ENCODE measurements at places on chromosomes 1 and 21. TPM values are rescaled to one million over a fixed set of nuclear protein-coding genes. Genes with fewer than 3 reads are reported as not detected.

Gene SLC30A10
- total RNA-seq: not detected

Gene WNT3A
- total RNA-seq: not detected

GRCh38 chr1:33815061-33815460 is 48.8 kb upstream of the HMGB4 start:
- no peak overlapping the region for H3K27ac ChIP-seq
- no peaks in the 10 kb centered on the region for H3K4me1 ChIP-seq
- H3K36me3 ChIP-seq: no peaks in the 10 kb centered on the region
- H3K4me3 ChIP-seq: no peak overlapping the region
- DNase-seq: no peak

- no peaks in the 10 kb centered on the region for H3K36me3 ChIP-seq
- no peak for DNase-seq
- no peaks in the 10 kb centered on the region for H3K4me1 ChIP-seq
- no peak overlapping the region for H3K27ac ChIP-seq
- no peak overlapping the region for H3K4me3 ChIP-seq
These were observed 27.9 kb upstream of the C1orf87 start for GRCh38 chr1:60101516-60101915.

DNA sequence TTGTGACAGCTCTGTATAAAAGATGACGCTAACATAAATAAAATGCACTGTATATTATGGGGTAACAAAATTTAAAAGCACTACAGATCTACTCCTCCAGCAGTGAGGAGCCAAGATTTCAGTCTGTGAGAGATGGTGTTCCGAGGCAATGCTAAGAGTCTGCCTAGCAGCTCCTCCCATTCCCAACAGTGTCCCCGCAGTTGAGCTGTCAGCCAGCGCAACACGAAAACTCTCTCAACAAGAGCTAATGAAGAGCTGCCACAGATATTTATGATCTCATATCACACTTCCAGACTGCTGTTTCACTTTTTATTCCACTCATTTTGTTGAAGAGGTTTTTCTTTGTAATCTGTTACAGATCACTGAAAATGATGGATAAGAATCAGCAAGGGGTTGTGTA is 53.9 kb upstream of the ESRRG start:
- H3K36me3 ChIP-seq: no peaks in the 10 kb centered on the region
- no peak overlapping the region for H3K4me3 ChIP-seq
- DNase-seq: no peak
- no peaks in the 10 kb centered on the region for H3K27me3 ChIP-seq
- H3K27ac ChIP-seq: no peak overlapping the region

GRCh38 chr1:175841738-175842187 is 98.4 kb upstream of the TNR start:
- no peak overlapping the region for H3K4me3 ChIP-seq
- no peaks in the 10 kb centered on the region for H3K36me3 ChIP-seq
- no peak for DNase-seq
- H3K4me1 ChIP-seq: no peaks in the 10 kb centered on the region

DNA sequence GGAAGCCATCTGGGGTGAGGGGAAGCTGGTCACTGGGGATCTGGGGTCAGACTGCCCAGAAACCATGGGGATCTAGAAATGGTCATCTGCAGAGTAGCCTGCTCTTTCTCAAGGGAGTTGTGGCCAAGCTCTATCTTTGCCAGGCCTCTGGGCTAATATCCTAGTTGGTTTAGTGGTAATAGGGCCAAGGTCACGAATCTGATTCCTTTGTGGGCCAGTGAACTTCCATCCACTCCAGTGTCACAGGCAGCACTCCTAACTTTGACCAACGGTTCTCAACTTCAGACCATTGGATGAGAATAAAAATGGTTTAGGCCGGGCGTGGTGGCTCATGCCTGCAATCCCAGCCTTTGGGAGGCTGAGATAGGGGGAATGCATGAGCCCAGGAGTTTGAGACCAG is 28.1 kb upstream of the PPP2R5A start:
- no peak overlapping the region for H3K4me3 ChIP-seq
- peaks cover 77% of the 10 kb centered on the region for H3K4me1 ChIP-seq
- peak overlapping the region; percentile 83 for H3K27ac ChIP-seq

Gene AGO1
- 39.0 TPM for total RNA-seq

Gene SPRR2B
- total RNA-seq: not detected

GRCh38 chr21:15686506-15686905 is 43.3 kb upstream of the USP25 start:
- H3K36me3 ChIP-seq: no peaks in the 10 kb centered on the region
- H3K4me3 ChIP-seq: no peak overlapping the region
- H3K4me1 ChIP-seq: peaks cover 6% of the 10 kb centered on the region
- H3K27ac ChIP-seq: no peak overlapping the region

Gene FNBP1L
- total RNA-seq: 0.16 TPM

Gene CNKSR1
- 4.7 TPM for total RNA-seq

DNA sequence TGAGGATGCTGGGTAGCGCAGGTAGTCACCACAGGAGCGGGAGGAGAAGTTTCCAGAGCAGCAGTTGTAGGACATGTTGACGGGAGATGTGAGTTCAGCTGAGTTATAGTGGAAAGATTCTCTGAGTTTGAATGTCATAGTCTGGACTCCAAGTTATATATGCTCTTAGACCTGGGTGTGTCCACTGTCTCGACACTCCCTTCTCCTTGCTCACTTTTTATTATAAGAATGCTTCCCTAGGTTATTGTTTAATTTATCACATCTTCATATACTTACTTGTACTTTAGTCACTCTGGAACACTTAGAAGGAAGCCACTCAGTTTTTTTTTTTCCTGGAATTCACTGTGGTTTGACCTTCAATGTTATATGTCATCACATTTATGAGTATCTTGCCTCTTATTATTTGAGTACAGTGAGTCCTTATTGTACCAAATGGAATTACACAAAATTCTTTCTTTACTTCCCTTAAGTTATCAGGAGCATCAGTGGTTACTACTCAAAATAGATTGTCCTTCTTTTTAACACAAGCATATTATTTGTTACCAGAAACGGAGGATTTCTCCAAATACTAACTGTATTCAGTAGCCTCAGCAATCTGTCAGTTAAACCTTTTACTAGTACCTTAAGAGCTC is at the start of gene KRTAP13-2:
TSS of gene KRTAP13-2 (minus strand) at position 133 of the 632 bp plus-strand sequence. CDS start at position 75, 58 bp downstream.
- H3K4me3 ChIP-seq: no peak within 1 kb of the TSS
- DNase-seq: no peak
- H3K27me3 ChIP-seq: no peaks in the 10 kb centered on the region
- no peaks in the 10 kb centered on the region for H3K4me1 ChIP-seq
- H3K27ac ChIP-seq: no peak within 1 kb of the TSS
- no peaks in the 10 kb centered on the region for H3K36me3 ChIP-seq

- H3K4me1 ChIP-seq: peaks cover 14% of the 10 kb centered on the region
- H3K36me3 ChIP-seq: peaks cover 1% of the 10 kb centered on the region
- H3K27ac ChIP-seq: no peak overlapping the region
- DNase-seq: no peak
These were observed 1.2 kb downstream of the NEGR1 start for GRCh38 chr1:72281144-72281543.

- H3K4me1 ChIP-seq: peaks cover 19% of the 10 kb centered on the region
- peaks cover 2% of the 10 kb centered on the region for H3K36me3 ChIP-seq
- H3K27me3 ChIP-seq: peaks cover 1% of the 10 kb centered on the region
- H3K4me3 ChIP-seq: no peak overlapping the region
These were observed 65.2 kb upstream of the EPS8L3 start for GRCh38 chr1:109828756-109829505.

All from activated T-helper 1 cell treated with anti-CD3 and anti-CD28 coated beads, Interleukin-12 subunit alpha, Interleukin-12 subunit beta, Interleukin-2, Interleukin-4 antibody, amounts not matched to agents 30 ng/mL and 10 ng/mL and 1 ng/mL, durations not matched to agents 14 hours and 24 hours and 36 hours (primary cell).